Vagina (tissue), 2 donors: ENCODE measurements at places on chromosomes 5 and 9. TPM values are rescaled to one million over a fixed set of nuclear protein-coding genes. Genes with fewer than 3 reads are reported as not detected.
A peak's percentile ranks its signal among the peaks of the same experiment; 100 is the strongest.

The OR1J1 gene
- total RNA-seq: not detected

The MCC gene
- 47.9 TPM for total RNA-seq

- H3K4me3 ChIP-seq: no peak overlapping the region
- DNase-seq: no peak
- no peaks in the 10 kb centered on the region for H3K4me1 ChIP-seq
- no peaks in the 10 kb centered on the region for H3K27me3 ChIP-seq
- no peak overlapping the region for H3K27ac ChIP-seq
- no peaks in the 10 kb centered on the region for H3K36me3 ChIP-seq
Measured at GRCh38 chr5:39164529-39165402, 54.6 kb downstream of the FYB1 start.

DNA sequence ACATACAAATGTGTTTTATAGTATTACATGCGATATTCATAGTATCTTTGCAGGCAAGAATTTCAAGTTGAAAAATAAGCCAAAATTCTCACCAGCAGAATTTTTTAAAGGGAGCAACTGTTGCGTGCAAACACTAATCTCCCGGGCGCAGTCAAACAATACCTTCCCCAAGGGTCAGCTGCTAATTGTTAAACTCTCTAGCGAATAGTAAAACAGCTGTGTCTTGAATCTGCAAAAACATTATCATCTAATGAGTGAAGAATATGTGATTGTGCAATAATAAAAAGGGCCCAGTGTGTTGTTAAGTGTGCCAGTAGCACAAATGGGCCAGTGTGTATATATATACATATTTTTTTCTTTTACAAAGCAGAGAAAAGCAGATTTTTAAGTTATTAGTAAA lies 131.4 kb downstream of the CCDC192 start:
- H3K27ac ChIP-seq: no peak overlapping the region
- peaks cover 9% of the 10 kb centered on the region for H3K4me1 ChIP-seq
- H3K4me3 ChIP-seq: no peak overlapping the region
- H3K36me3 ChIP-seq: no peaks in the 10 kb centered on the region

DNA sequence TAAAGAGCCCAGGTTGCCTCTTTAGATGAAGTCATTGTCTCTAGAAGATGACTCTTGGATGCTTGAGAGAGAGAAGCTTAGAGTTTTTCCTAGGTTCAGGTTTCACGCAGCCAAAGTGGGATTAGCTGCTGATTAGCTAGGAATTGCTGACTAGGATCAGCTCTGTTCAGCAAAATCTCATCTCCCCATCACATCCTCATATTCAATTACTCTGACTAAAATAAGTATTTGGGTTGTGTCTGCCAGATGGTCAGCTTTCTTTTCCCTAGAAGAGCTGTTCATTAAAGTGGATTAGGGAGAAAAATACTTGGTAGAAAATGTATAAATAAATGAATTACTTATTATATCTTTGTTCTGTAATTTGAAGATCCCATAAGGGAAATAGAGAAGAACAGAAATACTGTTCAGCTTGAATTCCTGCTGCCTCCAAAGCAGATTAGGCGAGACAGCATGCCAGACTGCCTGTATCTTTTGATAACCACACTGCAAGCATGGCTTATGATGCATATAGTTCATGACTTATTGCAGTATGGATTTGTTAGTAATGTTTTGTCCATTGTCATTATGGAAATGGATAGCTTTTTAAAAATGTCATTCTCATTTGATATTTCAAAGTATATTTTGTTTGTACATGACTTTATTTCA lies 184.8 kb upstream of the CD180 start:
- H3K27me3 ChIP-seq: no peaks in the 10 kb centered on the region
- H3K4me3 ChIP-seq: no peak overlapping the region

GRCh38 chr5:79025054-79025472 lies 40.0 kb upstream of the ARSB start:
- H3K27ac ChIP-seq: no peak overlapping the region
- no peak for DNase-seq
- no peaks in the 10 kb centered on the region for H3K27me3 ChIP-seq
- no peaks in the 10 kb centered on the region for H3K36me3 ChIP-seq
- no peaks in the 10 kb centered on the region for H3K4me1 ChIP-seq

DNA sequence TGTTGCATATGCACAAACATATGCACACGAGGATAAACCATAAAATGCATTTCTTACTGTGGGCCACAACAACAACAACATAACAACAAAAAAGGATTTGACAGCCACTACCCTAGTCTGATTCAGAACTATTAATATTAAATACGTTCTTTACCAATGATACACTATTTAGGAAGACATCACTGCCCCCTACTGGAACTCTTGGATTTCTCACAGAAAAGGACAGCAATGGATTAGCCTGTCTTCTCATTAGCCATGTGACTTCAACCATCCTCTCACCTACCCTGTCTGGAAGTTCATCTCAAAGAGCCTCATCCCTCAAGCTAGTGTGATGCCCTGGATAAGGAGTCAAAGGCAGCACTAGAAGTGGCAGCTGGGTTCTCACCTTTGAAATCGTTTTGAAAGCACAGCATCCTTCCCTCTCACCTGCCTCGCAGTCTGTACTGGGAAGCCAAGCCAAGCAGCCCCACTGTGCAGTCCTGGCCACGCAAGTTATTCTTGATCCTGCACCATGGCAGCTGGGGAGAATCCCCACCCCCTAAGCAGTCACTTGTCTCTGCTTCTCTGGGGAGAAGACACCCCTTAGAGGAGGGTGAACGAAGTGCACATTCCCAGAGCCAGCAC lies 64.6 kb downstream of the SH3TC2 start:
- H3K27ac ChIP-seq: no peak overlapping the region
- peaks cover 11% of the 10 kb centered on the region for H3K4me1 ChIP-seq
- H3K27me3 ChIP-seq: no peaks in the 10 kb centered on the region
- H3K36me3 ChIP-seq: no peaks in the 10 kb centered on the region
- peak; percentile 82 for DNase-seq
- H3K4me3 ChIP-seq: no peak overlapping the region

- H3K27me3 ChIP-seq: no peaks in the 10 kb centered on the region
- no peak overlapping the region for H3K4me3 ChIP-seq
- no peak for DNase-seq
- H3K36me3 ChIP-seq: no peaks in the 10 kb centered on the region
- H3K4me1 ChIP-seq: no peaks in the 10 kb centered on the region
Measured at GRCh38 chr5:153157156-153157555, 333.3 kb upstream of the GRIA1 start.

GRCh38 chr5:96972599-96973334 lies 36.9 kb downstream of the LNPEP start:
- no peak for DNase-seq
- no peaks in the 10 kb centered on the region for H3K36me3 ChIP-seq
- no peaks in the 10 kb centered on the region for H3K27me3 ChIP-seq
- H3K4me1 ChIP-seq: peaks cover 36% of the 10 kb centered on the region
- no peak overlapping the region for H3K27ac ChIP-seq

- DNase-seq: no peak
- peaks cover 8% of the 10 kb centered on the region for H3K4me1 ChIP-seq
- H3K27me3 ChIP-seq: no peaks in the 10 kb centered on the region
- no peaks in the 10 kb centered on the region for H3K36me3 ChIP-seq
- no peak overlapping the region for H3K27ac ChIP-seq
Measured at GRCh38 chr5:41196197-41196596, 17.1 kb downstream of the C6 start.

DNA sequence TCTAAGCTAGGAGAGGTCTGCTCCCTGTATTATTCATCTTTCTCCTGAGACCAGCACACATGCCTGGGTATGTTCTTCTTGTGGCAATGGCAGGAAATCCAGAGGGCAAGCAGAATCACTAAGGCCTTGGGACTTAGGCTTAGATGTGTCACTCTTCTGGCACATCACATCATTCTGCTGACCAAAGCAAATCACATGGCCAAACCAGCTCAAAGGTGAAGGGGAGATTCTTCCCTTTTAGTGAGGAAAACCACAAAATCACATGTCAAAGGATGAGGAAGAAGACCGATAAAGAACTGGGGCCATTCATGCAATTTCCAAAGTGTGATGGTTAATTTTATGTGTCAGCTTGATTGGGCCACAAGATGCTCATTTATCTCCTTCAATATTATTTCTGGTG lies 5.7 kb upstream of the AGGF1 start:
- peaks cover under 1% of the 10 kb centered on the region for H3K4me1 ChIP-seq
- no peaks in the 10 kb centered on the region for H3K36me3 ChIP-seq
- H3K4me3 ChIP-seq: no peak overlapping the region
- no peak for DNase-seq
- no peaks in the 10 kb centered on the region for H3K27me3 ChIP-seq

- H3K4me1 ChIP-seq: no peaks in the 10 kb centered on the region
- no peak overlapping the region for H3K27ac ChIP-seq
- no peak for DNase-seq
- H3K27me3 ChIP-seq: no peaks in the 10 kb centered on the region
- H3K4me3 ChIP-seq: no peak overlapping the region
- H3K36me3 ChIP-seq: peaks cover 57% of the 10 kb centered on the region
Measured at GRCh38 chr9:137776306-137776995, 101.1 kb upstream of the CACNA1B start.
